ENCODE measurements at places on chromosomes 16 and 17.
A peak's percentile ranks its signal among the peaks of the same experiment; 100 is the strongest.

DNA sequence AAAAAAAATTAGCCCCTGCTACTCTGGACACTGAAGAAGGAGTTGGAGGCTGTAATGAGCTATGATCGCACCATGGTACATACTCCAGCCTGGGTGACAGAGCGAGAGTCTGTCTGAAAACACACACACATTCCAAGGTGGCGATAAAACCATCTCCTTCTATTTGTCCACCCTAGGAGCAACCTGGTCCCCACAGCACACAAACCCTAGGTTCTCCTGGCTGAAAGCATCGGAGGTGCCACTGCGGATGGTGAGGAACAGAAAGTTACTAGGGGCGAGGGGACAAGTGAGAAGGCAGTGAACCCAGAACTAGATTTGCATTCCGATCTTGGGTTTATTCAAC lies 1.4 kb upstream of the ECI1 start:
- no peak for DNase-seq

GRCh38 chr17:81927152-81927652 lies 333 bp downstream of the MAFG start:
- no peak for DNase-seq

- no peak for DNase-seq
Observed at GRCh38 chr17:70072546-70073309, 2.3 kb upstream of the KCNJ16 start.

- peak; percentile 86 for DNase-seq
Observed at GRCh38 chr17:76700617-76701470, 9.9 kb downstream of the MXRA7 start.

DNA sequence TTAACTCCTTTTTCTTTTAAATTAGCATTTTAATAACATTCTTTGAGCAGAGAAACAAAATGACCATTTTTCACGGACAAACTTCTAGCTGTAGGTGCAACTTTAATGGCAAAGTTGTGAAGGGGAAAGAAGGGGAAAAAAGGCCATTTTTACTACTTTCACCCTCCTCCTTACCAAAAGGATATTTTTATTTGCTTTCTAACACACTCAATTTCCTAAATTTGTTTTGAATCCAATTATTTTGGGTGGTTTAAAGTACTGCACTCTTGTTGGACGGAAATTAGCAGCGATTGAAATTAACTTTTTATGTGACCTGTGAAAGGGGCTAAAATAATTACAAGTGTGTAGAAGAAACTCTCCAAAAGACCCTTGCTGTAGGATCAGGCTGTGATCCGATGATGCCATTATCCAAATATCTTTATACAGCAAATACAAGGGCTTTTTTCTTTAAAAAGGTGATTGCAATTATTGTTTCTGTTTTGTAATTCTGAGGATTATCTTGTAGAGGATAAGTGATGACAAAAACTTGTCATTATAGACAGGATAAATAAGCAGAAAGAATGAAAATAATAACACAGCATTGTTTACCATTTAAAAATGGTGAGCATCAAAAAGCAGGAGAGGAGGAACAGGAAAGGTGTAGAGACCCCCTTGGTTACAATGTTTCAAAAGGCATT lies 42.4 kb downstream of the SNX11 start:
- no peak for DNase-seq

DNA sequence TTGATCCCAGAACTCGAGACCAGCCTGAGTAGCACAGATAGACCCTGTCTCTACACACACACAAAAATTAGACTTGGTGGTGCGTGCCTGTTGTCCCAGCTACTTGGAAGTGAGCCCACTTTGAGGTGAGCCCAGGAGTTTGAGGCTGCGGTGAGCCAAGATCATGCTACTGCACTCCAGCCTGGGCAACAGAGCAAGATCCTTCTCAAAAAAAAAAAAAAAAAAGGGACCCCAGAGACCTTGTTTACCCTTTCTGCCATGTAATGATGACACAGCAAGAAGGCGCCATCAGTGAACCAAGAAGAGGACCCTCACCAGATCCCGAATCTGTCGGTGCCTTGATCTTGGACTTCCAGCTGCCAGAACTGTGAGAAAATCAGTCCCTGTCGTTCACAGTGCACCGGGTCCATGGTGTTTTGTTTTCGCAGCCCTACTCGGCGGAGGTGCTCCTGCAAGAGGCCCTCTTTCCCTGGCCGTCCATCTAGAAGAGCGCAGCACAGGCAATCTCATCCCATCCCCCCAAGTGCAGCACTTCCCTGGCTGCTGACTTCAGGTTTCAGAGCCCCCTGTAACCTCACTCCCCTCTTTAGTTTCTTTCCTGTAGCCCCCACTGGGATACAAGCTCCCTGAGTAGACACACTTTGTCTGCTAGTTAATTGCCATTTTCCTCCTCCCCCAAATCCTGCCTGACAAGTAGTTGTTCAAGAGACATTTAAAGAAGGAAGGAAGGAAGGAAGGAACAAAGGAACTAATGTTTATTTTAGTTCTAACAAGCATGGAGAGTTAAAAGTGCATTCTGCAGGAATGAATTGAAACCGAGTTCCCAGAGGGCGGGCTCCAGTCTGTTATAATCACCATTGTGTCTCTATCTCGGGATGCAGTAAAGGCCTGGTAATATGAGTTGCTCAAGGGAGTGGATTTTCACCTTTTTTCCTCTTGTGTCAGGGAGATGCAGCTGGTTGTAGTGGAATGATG lies 115.3 kb downstream of the SNX29 start:
- DNase-seq = no peak

DNA sequence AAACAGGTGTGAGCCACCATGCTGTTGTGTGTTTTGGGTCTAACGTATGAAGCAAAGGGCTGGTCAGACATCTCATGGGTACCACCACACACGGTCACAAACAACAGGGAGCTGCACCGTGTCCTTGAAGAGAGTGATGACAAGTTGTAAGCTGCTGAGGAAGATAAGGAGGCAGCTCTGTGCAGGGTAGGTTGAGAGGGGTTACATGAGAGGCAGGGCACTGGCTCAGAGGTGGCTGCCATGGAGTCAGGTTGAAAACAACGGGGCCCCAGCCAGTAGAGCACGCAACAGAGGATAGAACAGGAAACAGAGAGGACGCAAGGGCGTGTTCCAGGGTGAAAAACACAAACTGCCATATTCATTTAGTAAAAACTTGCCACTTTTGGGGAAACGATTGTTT lies 52.2 kb downstream of the TRARG1 start:
- no peak for DNase-seq

DNA sequence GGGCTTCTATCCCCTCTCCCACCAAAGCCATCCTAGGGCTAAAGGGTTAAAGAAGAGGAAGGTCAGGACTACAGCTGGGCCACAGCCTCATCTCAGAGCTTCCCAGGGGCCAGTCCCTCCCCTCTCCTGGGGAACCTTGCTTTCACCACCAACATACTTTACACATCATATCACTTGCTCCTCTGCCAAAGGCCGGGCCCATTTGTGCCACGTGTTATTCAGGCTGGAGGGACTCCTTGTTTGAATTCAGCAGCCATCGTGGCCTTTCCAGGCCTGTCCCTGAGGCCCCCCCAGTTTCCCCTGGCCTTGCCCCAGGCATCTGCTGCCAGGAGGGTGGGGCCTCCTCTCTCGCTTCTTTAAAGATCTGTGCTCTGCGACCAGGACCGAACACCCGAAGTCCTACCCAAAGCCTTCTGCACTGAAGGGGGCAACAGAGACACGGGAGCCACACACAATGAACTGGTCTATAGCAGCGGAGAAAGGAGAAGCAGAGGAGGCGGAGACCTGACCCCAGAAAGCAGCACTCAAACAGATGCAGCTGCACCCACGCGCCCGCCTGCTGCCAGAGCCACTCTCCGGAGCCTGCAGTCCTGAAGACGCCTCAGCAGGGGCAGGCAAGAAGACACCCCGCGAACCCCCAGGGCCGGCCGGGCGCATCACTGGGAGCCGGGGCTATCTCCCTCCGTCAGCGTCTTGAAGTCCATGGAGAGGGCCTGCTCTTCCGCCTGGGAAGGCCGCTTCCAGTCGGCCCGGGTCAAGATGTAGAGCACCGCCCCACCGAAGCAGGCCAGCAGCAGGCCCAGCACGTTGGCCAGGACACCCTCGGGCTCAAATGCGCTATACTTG lies 12.1 kb downstream of the CYB561 start:
- peak; percentile 87 for DNase-seq

- no peak for DNase-seq
Observed at GRCh38 chr17:29018788-29019474, 13.1 kb upstream of the SEZ6 start.

DNA sequence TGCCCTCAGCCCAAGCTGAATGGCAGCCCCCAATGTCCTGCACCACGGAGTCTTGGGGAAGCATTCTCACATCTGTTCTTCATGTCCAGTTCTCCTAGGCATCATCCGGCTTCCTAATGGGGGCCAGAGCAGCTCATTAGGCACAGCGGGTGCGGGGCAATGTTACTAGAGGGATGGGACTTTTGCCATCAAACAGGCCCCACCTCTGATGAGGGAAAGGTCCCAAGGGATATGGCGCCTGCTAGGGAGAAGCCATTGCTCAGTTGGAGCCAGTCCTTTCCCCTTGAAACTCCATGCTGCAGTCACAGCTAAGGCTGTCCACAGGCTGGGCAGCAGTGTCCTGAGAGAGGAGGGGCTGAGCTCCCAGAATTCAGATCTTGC lies 1.7 kb upstream of the DPH1 start:
- DNase-seq = no peak

GRCh38 chr16:64900517-64900916 lies 221.3 kb downstream of the CDH11 start:
- DNase-seq = no peak

DNA sequence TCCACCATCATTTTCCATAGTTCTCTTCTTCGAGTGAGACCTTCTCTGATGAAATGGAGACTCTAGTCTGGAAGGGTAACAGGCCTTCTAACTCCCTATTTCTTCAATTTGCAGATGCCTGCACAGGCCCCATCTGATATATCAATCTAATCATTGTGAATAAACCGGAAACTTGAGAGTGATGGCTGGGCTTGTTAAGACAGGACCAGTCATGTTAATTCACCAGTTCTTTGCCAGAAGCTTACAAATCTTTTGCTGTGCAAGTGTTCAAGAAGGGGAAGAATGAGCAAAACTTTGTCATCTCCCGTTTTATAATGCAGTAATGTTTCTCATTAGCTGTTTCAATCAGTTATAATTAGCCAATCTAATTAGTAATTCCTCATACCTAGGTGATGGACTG lies 1561.3 kb upstream of the GOT2 start:
- no peak for DNase-seq

GRCh38 chr17:2391597-2392251 lies 9.1 kb downstream of the MNT start:
- DNase-seq = no peak

DNA sequence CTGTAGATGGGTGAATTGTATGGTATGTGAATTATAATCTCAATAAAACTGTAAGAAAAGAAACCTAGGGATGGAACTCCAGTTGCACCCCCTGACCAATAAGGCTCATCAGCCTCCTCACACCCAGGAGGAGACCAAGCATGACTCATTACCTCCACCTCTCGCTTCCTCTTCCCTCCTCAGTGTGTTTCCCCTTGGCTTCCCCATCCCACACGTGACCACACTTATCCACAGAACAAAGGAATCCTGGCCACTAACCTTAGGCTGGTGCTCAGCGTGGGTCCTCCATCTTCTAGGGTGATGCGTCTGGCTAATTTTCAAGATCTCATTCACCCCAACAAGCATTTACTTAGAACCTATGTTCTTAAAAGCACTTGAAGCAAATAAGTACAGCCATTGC lies 36.2 kb upstream of the MAP3K14 start:
- no peak for DNase-seq

DNA sequence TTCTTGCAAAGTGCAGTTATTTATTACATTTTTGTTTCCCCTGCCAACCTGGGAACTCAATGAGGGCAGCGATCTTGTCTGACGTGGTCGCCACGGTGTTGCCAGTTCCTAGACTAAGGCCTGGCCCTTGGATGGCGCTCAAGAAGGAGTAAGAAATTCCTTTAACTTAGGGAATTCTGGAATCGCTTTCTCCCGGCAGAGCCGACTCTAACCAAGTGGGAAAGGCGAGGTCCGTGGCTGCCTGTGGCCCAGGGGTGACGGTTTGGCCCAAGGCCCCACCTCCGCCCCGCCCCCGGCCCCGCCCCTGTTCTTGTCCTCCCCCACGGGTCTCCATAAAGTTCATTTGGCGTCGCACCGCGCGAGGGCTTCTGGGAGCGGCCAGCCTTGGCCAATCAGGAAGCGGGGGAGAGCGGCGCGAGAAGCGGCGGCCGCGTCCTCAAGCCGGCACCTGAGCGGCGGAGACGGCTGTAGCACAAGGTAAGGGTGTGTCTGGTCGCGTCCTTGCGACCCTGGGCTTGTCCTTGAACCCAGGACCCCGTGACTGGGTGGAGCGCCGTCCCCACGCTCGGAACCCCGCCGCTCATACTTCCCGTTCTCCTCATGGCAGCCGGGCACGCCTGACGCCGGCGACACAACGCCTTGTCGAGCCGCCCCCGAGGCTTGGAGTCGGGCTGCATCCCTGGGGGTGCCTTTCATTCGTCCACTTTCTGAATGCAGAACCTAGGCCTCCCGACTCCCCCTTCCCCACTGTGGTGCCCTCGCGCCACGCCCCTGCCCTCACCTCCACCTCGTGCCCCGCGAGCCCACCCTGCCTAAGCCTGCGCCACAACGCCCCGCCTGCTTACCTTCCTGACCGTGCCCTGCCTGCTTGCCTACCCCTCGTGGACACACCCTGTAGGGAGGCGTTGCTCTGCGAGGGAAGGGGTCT lies at the start of gene NUP93:
TSS of gene NUP93 (plus strand) at position 395 of the 928 bp plus-strand sequence. CDS start 18,119 bp downstream, outside the sequence.
- peak; percentile 87 for DNase-seq

- DNase-seq = no peak
Observed at GRCh38 chr17:4509401-4509800, 10.7 kb downstream of the SPNS2 start.

DNA sequence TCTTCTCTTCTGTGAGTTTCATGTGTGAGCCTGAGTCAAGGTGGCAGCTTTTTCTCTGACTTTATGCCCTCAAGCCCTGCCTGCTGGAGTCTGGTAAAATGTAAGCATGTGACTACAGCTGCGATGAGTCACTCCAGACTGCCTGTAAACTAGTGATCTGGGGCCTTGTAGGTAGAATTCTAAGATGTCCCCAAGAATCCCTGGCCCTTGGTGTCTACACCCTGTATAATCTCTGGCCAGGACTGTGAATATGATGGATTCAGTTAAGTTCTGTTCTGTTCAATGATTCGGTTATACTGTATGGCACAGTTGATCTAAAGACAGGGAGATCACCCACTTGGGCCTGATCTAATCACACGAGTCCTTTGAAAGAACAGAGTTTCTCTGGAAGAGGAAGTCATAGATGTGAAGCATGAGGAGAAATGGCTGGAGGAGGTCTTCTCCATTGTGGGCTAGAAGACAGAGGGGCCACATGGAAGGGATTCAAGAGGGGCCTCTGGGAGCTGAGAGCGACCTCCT lies 29.8 kb downstream of the PRSS54 start:
- DNase-seq = peak; percentile 63

GRCh38 chr17:81034168-81034777 lies 678 bp upstream of the BAIAP2 start:
- no peak for DNase-seq

- no peak for DNase-seq
Observed at GRCh38 chr16:4580250-4580649, 24.1 kb downstream of the C16orf96 start.

GRCh38 chr17:20072692-20072992 lies 63.5 kb downstream of the SPECC1 start:
- no peak for DNase-seq

- no peak for DNase-seq
Observed at GRCh38 chr16:4522051-4522581, 16.5 kb downstream of the CDIP1 start.

GRCh38 chr16:74226338-74226954 lies 70.2 kb upstream of the PSMD7 start:
- no peak for DNase-seq
